ENCODE measurements at places on chromosomes 7 and 10. TPM values are rescaled to one million over a fixed set of nuclear protein-coding genes. Genes with fewer than 3 reads are reported as not detected.

GRCh38 chr10:35561715-35562114 lies 43.4 kb upstream of the GJD4 start:
- no peak for DNase-seq

Gene HNRNPA2B1
- total RNA-seq: 950 TPM

- DNase-seq: no peak
Observed at GRCh38 chr7:120505770-120506169, 232.8 kb downstream of the KCND2 start.

Gene BTBD16
- total RNA-seq: not detected

Gene COX19
- 20.3 TPM for total RNA-seq

DNA sequence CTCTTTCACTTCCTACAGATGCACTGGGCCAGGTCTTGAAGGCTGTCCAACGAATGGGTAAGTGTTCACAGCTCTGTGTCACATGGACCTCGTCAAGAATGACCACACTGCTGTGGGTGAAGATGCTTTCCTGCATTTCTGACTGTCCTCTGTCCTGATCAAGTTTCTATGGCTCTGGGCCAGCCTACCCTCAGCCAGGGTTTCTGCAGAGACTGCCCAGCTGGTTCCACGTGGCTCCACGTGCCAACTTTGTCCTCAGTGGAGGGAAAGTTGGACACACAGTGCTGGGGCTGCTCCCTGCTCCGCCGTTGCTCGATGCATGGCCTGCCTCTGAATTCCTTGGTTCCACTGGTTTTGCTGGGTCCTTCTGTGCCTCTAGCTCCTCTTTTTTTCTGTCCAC lies 152.3 kb downstream of the EGFR start:
- DNase-seq: no peak

Gene OR2A12
- not detected for total RNA-seq

- DNase-seq: no peak
Observed at GRCh38 chr7:66921396-66921917, 432 bp downstream of the TMEM248 start.

DNA sequence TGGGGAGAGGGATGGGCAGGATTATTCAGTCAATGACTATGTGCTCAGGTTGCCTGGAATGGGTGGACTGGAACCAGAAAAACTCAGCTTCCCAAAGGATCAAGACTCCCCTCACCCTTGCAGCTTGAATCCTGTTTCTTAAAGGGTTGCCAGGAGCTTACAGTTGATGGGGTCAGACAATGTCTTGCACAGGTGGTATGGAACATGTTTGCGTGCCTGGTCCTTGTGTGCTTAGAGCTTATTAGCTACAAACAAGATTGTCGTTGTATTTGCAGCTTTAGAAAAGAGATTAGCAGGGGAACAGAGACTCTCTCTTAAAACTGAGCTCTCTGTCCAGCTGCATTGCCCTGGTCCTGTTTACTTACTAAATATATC lies 56.9 kb downstream of the PRR15 start:
- no peak for DNase-seq

Gene HOXA2
- 18.6 TPM for total RNA-seq

DNA sequence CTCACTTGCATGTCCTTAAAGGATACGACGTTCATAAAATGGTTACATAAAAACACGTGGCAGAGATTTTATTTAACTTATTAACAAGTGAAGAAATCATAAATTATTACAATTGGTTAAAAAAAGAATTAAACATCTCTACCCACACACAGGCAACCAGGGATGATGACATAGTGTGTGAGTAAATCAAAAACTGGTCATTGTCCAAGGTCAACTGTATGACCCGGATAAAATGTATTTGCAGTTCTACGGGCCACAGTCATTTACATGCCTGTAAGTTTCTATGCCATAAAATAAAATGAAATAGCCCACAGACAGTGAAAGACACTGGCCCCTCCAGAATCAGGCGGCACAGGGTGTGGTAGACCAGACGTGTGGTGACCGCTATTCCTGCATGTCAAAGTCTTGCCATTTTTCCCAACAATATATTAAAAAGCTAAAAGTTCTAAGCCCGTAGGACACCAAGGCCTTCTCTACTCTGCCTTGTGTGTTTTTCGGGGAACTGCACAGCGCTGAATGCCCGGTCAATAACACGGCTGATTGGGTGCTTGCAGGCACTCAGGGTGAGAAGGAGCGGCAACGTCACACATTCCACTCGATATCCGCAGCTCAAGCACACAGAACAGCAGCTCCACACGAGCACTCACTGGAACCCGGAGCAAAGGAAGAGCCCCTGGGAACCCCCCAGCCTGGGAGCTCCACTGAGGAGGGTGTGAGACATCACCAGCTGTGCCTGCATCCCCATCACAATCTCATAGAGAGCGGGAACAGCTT lies 143.3 kb upstream of the PPP2R2D start:
- DNase-seq: no peak

DNA sequence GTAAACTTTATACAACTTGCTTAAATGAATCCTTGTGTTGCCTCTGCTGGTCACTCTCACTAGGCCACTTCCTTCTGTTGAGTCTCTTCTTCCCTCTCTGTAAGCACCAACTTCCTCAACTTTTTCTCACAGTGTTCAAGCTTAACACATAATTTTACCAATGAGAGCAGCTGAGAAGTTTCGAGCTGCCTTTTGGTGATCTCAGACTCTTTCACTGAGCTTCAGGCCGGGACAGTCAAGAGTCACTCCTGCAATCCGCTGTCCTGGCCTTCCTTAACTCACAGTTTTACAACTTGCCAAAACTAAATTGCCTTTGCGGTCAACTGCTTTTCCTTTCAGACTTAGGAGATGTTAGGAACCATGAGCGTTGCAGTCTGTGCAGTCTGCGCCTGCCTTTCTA lies 47.4 kb downstream of the PRPF18 start:
- no peak for DNase-seq

Gene CLRN3
- 2.7 TPM for total RNA-seq

Gene C10orf105
- total RNA-seq: not detected

Gene CACNB2
- total RNA-seq: 6.5 TPM

- no peak for DNase-seq
Observed at GRCh38 chr10:120431251-120431651, 25.8 kb upstream of the PLPP4 start.

- peak; percentile 23 for DNase-seq
Observed at GRCh38 chr10:97407211-97407951, 6.2 kb upstream of the RRP12 start.

Gene SOSTDC1
- 0.41 TPM for total RNA-seq

DNA sequence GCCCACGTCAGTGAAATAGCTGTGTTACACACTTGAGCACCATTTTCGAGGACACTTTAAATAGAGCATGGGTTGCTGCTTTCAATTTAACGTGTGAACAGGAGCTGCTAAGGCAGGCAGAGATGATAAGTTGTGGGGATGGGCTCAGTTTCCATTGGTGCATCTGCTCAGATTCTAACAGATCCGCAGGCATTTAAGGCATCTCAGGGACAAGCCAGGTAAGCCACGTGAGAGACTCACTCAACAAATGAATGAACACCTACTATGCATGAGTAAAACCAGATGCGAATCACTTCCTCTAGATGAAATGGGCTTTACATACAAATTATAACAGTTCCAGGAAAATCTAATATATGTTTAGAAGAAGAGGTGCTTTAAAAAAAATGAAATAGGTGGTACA lies 34.6 kb downstream of the PLXNA4 start:
- DNase-seq: no peak

- DNase-seq: no peak
Observed at GRCh38 chr10:77833225-77833624, 93.3 kb downstream of the DLG5 start.

DNA sequence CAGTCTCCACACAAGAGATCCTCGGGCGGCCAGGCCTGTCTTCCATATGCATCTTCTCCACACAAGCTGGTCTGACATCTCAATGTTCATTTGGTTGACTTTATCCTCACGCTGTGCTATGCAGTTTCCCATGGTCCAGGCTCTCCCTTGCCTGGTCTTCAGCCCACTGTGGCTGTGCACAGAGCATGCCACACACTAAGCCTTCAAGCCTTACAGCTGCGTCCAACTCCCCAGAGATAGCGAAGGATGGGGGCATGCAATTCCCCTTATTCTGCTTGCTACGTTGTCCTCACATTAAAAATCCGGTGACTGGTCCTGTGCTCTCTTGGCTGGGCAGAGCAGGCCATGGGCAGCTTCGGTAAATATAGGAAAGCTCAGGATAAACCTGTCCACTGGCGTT lies 188.7 kb upstream of the TCERG1L start:
- DNase-seq: no peak

Gene EIF5AL1
- total RNA-seq: 0.12 TPM

DNA sequence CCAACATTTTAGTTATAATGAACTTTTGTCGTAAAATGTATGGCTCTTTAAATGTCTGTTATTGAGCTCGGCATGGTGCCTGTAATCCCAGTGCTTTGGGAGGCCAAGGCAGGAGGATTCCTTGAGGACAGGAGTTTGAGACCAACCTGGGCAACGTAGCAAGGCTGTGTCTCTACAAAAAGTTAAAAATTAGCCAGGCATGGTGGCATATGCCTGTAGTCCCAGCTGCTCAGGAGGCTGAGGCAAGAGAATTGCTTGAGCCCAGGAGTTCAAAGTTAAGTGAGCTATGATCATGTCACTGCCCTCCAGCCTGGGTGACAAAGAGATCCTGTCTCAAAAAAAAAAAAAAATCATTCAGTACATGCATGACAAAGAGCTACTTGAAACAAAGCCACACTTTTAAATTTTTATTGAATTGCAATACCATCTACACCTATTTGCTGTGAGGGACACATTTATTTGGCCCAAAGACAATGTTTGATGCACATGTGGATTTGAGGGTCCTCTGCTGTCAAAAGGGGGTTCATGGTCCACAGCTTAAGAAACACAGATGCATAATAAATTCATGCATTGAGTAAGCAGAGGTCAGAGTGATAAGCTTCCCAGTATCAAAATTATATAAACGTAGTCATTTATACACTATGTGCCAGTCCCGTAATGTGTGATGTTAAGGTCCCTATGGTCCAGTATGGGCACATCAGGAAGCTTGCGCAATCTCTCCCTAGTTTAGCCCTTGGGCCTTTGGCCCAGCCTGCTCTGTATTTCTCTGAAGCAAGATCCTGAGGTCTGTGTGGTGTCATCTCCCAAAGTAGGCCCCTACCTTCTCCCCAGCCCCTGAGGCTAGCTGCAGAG lies 4.4 kb upstream of the MALSU1 start:
- no peak for DNase-seq

Gene TMEM178B
- 2.3 TPM for total RNA-seq

Gene SPDYE9
- not detected for total RNA-seq

GRCh38 chr7:131786204-131786603 lies 229.8 kb upstream of the PODXL start:
- DNase-seq: no peak

GRCh38 chr7:36474283-36475010 lies 84.8 kb downstream of the ANLN start:
- no peak for DNase-seq

- no peak for DNase-seq
Observed at GRCh38 chr7:116231949-116232348, 21.6 kb downstream of the TES start.

Gene HOGA1
- total RNA-seq: 11.9 TPM

Gene STX1A
- total RNA-seq: 40.9 TPM

GRCh38 chr10:30034433-30035137 lies 24.8 kb downstream of the JCAD start:
- no peak for DNase-seq

GRCh38 chr10:2989292-2989947 lies 77.9 kb upstream of the PFKP start:
- no peak for DNase-seq

Gene PPP1R3C
- 30.0 TPM for total RNA-seq

GRCh38 chr7:48139459-48139858 lies 31.8 kb upstream of the ABCA13 start:
- DNase-seq: no peak

- no peak for DNase-seq
Observed at GRCh38 chr7:119959811-119960210, 313.2 kb upstream of the KCND2 start.

DNA sequence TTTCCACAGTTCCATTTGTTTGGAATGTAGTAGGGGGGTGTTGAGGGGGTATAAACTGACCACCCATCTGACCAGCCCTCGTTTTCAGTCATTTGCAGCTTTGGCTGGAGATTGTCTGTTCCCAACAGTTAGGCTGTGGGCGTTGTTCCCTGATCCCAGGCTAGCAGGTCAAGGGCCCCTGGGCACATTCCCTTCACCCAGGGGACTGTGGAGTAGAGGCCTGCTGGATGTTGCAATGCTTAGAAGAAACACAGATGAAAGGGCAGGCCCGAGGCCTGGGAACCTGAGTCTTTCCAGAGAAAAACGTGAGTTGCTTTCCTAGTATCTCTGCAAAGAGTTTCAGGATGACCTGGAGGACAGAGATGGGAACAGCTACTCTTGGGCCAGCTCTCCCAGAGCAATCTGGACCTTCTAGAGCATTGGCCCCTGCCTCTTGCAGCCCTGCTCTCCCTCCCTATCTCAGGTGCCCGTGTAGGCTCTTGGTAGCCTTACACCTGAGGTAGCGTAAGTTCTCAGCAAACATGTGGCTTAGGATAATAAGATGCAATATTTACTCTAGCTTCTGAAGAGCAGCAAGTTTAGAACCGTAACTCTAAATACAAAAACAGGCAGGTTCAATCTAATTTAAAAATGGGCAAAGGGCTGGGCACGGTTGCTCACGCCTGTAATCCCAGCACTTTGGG lies 99.4 kb upstream of the EFCAB10 start:
- DNase-seq: no peak

Gene WNT8B
- 3.1 TPM for total RNA-seq

Gene ADARB2
- total RNA-seq: 1.3 TPM

Gene NEBL
- 13.2 TPM for total RNA-seq

Gene ADCY1
- total RNA-seq: 11.3 TPM

DNA sequence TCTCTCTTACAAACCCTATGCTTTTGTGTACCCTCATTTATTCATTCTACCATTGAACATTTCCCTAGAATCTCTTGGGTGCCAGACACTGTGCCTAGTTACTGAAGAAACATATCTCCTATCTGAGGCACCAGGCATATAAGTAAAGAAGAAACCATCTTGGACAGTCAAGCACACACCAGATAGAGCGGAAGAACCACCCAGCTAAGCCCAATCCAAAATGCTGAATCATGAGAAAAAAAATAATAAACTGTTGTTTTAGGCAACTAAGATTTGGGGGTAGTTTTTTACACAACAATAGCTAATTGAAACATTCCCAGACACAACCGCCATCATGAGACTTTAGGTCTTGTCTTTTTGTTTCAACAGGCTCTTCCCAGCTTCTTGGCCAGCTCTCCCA lies 102.3 kb upstream of the TCF7L2 start:
- no peak for DNase-seq

Gene CCDC172
- not detected for total RNA-seq

- DNase-seq: no peak
Observed at GRCh38 chr7:120949393-120949911, 1.1 kb upstream of the ING3 start.

GRCh38 chr7:77326131-77326530 lies 90.0 kb downstream of the GSAP start:
- no peak for DNase-seq

GRCh38 chr7:83096065-83096580 lies 66.6 kb downstream of the PCLO start:
- no peak for DNase-seq
